CD4-positive, alpha-beta T cell treated with Interleukin-2 at 100 ng/mL for 4 hours (primary cell): ENCODE measurements at places on chromosomes 2 and 18.

- DNase-seq = no peak
Measured at GRCh38 chr18:79553154-79553553, 126.4 kb upstream of the CTDP1 start.

- DNase-seq = no peak
Measured at GRCh38 chr2:148900350-148900837, 25.4 kb downstream of the KIF5C start.

DNA sequence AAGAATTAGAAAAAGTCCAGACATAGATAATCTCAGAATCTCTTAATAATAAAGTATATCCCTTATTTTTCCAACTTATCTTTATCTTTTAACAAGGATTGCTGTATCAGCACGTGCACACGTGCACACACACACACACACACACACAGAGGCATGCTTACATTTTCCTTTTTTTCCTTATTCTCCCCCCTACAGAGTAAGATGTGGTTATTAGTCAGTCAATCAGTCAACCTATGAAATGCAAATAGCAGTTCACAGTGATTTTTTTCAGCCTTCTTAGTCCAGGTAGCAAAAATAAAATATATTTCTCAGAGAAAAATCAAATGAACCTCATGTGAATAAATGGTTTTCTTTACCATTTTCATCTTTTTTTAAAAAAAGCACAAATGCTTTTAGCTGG lies 506.2 kb upstream of the SLC39A10 start:
- DNase-seq = no peak

GRCh38 chr2:185942855-185943254 lies 204.3 kb downstream of the FSIP2 start:
- DNase-seq = no peak

GRCh38 chr18:5620289-5620688 lies 76.5 kb upstream of the EPB41L3 start:
- no peak for DNase-seq

GRCh38 chr2:203804764-203805485 lies 62.6 kb upstream of the CTLA4 start:
- DNase-seq = no peak

- DNase-seq = no peak
Measured at GRCh38 chr2:41880561-41881243, 167.1 kb upstream of the PKDCC start.

DNA sequence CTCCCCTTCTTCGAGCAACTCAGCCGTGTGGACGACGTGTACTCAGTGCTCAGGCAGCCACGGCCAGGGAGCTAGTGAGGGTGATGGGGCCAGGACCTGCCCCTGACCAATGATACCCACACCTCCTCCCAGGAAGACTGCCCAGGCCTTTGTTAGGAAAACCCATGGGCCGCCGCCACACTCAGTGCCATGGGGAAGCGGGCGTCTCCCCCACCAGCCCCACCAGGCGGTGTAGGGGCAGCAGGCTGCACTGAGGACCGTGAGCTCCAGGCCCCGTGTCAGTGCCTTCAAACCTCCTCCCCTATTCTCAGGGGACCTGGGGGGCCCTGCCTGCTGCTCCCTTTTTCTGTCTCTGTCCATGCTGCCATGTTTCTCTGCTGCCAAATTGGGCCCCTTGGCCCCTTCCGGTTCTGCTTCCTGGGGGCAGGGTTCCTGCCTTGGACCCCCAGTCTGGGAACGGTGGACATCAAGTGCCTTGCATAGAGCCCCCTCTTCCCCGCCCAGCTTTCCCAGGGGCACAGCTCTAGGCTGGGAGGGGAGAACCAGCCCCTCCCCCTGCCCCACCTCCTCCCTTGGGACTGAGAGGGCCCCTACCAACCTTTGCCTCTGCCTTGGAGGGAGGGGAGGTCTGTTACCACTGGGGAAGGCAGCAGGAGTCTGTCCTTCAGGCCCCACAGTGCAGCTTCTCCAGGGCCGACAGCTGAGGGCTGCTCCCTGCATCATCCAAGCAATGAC lies 4.8 kb downstream of the CTDSP1 start:
- DNase-seq = no peak

DNA sequence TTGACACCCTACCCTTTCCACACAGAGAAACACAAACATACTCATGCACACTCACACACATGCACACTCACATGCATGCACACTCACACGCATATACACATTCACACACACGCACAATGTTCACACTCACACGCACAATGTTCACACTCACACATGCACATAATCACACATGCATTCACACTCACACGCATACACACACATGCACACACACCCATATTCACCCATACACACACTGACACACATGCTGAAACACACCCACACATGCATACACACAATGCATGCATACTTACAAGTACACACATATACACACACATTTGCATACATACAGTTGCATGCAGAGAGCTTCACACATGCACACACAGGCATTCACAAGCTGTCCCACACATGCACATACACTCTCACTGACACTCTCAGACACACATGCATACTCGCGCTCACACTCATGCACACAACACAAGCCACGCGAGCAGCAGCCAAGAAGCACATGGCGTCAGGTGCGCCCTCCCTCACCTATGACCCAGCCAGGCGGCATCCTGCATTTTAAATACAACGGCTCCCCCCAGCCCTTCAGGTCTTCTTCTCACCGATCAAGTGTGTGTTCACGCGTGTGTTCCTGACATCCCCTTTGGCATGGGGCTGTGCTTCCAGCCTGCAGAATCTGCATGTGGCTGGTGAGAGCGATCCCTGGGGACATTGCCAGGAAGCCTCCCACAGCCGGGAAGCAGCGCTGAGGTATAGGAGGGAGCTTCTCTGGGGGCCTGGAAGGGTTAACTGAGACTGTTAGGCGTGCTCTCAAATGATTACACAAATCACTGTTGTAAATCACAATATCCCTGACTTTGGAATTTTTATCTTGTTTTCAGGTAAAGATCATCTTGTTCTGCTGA lies 195.1 kb downstream of the RTP5 start:
- DNase-seq = no peak

GRCh38 chr2:42218712-42219111 lies 49.6 kb downstream of the EML4 start:
- no peak for DNase-seq
